ENCODE measurements at places on chromosomes 4 and X.

GRCh38 chr4:79682161-79682560 lies 274.1 kb upstream of the GK2 start:
- DNase-seq: no peak

- no peak for DNase-seq
Measured at GRCh38 chr4:164866817-164867490, 10.0 kb upstream of the APELA start.

DNA sequence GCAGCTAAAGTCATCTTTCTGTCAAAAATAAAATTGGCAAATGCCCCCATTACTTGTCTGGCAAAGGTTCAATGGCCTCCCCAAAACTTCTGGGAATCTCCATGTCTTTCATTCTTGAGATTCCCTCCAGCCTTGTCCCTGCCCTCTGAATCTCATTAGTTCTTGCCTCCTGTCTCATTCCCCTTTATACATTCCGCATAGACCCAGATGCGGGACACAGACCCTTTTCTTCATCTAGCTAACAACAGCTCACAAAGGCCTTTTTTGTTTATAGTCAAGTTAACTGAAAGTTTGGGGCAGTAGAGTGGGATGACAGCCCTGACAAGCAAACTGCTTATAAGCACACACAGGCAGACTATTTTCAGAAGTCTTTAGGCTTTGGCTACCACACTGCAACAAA lies 306.1 kb upstream of the FAM241A start:
- no peak for DNase-seq

- DNase-seq: peak; percentile 44
Measured at GRCh38 chr4:140049849-140050637, 103.9 kb downstream of the MAML3 start.

DNA sequence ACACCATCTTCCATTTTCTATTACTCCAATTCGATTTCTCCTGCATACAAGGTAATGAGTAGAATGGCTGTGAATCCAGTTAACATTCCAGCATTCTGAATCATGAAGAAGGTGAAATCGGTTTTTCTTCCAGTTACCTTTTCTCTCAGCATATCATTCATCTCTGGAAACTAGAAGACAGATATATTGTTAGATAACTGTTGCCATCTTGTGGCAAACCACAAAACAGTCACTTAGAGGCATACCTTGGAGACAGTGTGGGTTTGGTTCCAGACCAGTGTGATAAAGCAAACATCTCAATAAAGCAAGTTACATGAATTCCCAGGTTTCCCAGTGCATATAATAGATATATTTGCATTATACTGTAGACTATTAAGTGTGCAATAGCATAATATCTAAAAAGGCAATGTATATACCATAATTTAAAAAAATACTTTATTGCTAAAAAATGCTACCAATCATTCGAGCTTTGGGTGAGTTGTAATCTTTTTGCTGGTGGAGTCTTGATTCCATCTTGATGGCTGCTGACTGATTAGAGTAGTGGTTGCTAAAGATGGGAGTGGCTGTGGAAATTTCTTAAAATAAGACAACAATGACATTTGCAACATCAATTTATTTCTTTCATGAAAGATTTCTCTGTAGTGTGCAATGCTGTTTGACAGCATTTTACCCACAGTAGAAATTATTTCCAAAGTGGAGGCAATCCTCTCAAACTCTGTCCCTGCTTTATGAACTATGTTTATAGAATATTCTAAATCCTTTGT lies 82.1 kb downstream of the SLC39A8 start:
- DNase-seq: no peak

DNA sequence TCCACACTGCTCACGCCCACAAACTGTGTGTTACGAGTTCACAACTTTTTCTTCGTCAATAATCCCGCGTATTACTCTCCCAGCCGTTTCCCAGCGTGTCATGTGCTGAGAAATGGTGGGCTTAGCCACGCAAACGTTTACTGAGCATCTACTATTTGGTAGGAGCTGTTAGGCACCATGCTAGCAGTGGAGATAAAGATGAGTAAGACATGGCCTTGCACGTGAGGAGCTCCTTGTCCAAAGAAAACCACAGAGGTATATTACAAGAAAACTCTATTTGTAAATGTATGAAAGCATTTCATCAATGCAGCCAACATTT lies 821 bp upstream of the TMEM128 start:
- no peak for DNase-seq

DNA sequence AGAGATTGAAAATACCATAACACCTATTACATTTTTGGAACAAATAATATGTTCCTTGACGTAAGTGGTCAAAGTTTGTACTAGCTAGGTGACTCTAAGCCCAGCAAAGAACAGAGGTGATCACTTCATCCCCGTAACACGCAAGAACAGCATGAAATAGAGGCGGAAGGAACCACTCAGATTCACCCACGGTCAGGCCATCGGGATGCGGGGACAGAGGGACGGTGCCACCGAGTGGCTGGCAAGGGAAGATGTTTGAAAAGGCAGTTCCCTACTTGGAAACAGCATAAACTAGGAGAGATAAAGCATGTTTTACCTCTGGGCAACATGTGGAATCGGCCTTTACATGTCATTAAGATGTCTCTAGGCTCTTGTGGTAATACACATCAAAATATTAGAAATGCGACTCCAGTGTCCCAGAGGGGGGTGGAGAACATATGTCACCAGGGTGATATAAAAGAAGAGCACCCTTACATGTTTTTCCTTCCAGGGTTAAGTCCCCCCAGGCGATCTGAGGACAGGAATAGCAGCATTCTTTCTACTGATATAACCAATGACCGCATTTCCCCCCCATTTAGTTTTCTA lies 84.0 kb downstream of the PHKA2 start:
- no peak for DNase-seq

- DNase-seq: no peak
Measured at GRCh38 chr4:165553221-165553810, 174.5 kb downstream of the CPE start.

GRCh38 chrX:68568136-68568535 lies 69.3 kb downstream of the YIPF6 start:
- DNase-seq: no peak

DNA sequence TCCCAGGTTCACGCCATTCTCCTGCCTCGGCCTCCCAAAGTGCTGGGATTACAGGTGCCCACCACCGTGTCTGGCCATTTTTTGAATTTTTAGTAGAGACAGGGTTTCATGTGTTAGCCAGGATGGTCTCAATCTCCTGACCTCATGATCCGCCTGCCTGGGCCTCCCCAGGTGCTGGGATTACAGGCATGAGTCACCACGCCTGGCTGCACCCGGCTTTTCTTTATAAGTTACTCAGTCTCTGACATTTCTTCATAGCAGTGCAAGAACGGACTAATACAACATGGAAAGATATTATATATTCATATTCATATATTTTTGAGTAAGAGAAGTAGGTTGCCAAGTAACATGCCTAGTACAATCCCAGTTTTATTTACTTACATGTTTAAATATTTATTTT lies 22.9 kb downstream of the SHROOM3 start:
- DNase-seq: no peak

GRCh38 chr4:169132561-169133305 lies 122.7 kb upstream of the CBR4 start:
- DNase-seq: no peak

GRCh38 chr4:46954643-46955042 lies 38.7 kb downstream of the GABRA4 start:
- no peak for DNase-seq

DNA sequence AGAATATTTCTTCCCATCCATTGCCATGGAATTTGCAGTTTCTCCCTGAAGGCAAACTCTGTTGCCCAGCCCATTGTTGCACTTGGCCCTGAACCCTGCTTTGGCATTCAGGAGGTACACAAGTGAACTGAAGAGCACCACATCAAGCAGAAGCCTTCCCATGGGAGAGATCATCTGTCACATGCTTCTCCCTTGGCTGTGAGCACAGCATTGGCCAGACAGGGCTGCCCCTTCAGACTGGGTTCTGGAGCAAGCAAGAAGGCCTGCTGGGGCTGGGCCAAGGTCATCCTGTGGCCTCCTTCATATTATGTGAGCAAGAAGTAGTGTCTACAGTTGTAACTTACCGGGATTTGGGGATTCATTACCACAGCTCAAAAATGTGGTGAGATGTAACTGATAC lies 22.7 kb downstream of the SCML1 start:
- DNase-seq: no peak

GRCh38 chr4:38013461-38014366 lies 53.5 kb downstream of the PTTG2 start:
- no peak for DNase-seq

- no peak for DNase-seq
Measured at GRCh38 chr4:33160126-33160525, 2440.0 kb downstream of the PCDH7 start.

- DNase-seq: no peak
Measured at GRCh38 chrX:53356186-53356585, 66.3 kb downstream of the SMC1A start.

GRCh38 chr4:75708218-75708691 lies 16.1 kb upstream of the USO1 start:
- no peak for DNase-seq

DNA sequence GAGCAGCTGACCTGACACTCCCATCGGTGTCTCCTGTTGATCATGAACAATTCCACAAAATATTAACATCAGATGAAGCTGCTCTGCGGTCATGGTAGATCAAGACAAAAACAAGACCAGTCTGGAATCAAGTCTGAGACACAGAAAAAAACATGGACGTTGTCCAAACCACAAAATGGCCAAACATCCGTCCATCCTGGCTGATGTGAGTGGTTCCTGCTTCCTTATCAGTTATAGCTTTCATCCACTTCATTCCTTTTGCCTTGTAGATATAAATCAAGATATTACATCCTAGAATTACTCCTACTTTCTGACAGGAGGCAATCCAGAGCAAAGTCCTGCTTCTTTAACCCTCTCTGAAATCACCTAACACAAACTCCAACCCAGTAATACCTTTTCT lies 28.8 kb upstream of the PCSK1N start:
- no peak for DNase-seq

GRCh38 chr4:1410491-1411325 lies 4.5 kb upstream of the NKX1-1 start:
- no peak for DNase-seq

- DNase-seq: no peak
Measured at GRCh38 chr4:149322203-149322602, 493.4 kb downstream of the IQCM start.

GRCh38 chr4:66585767-66586166 lies 915.5 kb upstream of the EPHA5 start:
- DNase-seq: no peak

All from NCI-H1436 treated with DMSO at 0.1 percent for 48 hours (cell line).